ENCODE measurements at places on chromosomes 5 and 9.

- DNase-seq: no peak
Measured at GRCh38 chr5:133829786-133830185, 138.6 kb downstream of the C5orf15 start.

- DNase-seq: no peak
Measured at GRCh38 chr5:153429761-153430380, 60.6 kb upstream of the GRIA1 start.

DNA sequence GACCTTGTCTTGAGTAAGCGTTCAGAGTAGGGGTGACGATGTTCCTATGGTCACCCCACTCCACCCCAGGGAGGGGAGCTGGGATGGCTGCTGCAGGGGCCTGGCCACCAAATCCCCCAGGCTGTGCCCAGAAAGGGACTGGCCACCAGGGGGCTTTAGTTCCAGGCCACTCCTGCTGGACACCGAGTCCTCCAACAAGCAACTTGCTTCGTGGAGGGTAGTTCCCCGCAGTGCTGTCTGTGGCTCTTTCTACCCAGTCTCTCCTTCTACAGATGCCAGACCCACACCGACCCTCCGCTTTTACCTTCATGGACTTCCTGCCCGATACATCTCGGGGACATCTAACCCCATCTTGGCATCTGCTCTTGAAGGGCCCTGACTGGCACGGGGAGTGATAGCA is 35.7 kb upstream of the GABRP start:
- no peak for DNase-seq

GRCh38 chr5:1500411-1501091 is 23.2 kb downstream of the LPCAT1 start:
- no peak for DNase-seq

DNA sequence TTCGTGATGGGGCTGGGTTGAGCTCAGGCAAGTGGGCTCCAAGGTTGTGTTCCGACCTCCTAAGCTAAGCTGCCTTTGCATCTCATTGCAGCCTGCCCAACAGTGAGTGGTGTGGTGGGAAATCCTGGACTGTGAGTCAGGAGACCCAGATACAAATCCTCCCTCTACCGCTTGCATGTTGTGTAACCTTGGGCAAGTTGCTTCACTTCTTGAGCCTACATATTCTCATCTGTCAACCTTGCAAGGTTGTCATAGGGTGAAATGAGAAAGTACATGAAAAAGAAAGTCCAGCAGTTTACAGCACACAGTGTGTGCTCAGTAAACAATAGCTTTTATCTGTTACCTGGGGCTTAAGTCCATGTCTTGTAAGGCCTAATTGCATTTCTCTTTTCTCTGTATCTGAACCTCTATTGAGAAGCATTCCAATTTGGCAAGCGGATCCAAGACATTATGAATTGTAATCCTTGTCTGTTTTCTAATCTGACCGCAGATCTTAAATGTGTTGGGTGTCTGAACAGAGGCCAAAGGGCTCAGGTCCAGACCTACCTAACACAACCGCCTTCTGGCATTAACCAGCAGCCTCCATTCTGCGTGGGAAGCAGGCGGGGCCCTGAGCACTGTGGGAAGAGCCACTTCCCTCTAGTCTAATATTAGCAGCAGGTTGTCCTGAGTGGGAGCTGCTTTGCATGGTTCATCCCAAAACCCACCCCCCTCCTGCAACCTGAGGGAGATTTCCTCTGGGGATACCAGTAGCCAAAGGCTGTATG is 1.8 kb upstream of the GALNT12 start:
- DNase-seq: no peak

DNA sequence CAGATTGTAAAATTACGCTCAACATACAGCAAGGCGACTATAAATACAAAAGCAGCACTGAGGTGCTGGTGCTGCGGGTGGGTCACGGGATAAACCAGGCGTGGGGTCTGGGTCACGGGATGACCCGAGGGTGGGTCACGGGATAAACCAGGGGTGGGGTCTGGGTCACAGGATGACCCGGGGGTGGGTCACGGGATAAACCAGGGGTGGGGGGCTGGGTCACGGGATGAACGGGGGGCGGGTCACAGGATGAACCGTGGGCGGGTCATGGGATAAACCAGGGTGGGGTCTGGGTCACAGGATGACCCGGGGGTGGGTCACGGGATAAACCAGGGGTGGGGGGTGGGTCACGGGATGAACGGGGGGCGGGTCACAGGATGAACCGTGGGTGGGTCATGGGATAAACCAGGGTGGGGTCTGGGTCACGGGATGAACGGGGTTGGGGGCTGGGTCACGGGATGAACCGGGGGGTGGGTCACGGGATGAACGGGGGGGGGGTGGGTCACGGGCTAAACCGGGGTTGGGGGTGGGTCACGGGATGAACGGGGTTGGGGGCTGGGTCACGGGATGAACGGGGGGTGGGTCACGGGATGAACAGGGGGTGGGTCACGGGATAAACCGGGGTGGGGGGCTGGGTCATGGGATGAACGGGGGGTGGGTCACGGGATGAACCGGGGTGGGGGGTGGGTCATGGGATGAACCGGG is 30.2 kb upstream of the SLC9A3 start:
- no peak for DNase-seq

GRCh38 chr5:38045446-38045845 is 205.6 kb upstream of the GDNF start:
- DNase-seq: no peak

- no peak for DNase-seq
Measured at GRCh38 chr9:4430432-4431261, 59.6 kb upstream of the SLC1A1 start.

DNA sequence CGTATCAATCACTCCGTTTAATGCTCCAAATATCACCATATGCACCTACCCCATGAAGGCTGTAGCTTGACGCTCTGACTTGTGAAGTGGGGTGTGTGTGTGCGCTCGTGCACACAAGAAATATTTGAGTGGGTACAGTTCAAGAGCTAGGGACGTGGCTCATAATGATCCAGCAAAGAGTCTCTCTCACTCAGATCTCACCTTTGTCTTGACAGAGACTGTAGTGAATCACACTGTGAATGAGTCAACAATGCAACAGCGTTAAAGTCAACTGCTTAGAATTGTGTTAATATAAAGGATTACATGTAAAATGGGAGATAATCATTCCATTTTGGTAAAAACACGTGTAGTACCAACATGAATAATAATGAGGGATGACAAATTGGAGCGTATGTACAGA is 119.4 kb downstream of the MED27 start:
- DNase-seq: no peak

DNA sequence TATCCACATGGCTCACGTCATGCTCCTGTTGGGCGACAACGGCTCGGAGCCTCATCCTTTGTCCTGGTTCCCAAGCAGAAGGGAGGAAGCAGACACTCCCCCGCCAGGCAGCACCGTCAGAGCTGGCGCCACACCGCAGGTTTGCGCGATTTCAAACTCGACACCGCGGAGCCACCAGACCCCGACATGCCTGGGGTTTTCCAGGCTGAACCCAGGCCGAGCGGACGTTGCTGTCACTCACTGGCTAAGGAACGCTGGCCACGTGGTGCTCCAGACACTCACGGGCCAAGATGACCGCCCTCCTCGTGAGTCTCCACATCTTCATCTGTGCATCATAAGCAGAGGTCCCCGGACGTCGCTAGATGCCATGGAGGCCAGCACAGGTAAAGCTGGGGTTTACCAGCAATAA is 9.0 kb downstream of the TERT start:
- DNase-seq: no peak

GRCh38 chr5:53712327-53712726 is 151.9 kb downstream of the NDUFS4 start:
- no peak for DNase-seq

GRCh38 chr9:136917902-136918301 is 26.6 kb downstream of the FBXW5 start:
- DNase-seq: no peak

- DNase-seq: no peak
Measured at GRCh38 chr9:7284117-7284516, 515.5 kb downstream of the DMAC1 start.

DNA sequence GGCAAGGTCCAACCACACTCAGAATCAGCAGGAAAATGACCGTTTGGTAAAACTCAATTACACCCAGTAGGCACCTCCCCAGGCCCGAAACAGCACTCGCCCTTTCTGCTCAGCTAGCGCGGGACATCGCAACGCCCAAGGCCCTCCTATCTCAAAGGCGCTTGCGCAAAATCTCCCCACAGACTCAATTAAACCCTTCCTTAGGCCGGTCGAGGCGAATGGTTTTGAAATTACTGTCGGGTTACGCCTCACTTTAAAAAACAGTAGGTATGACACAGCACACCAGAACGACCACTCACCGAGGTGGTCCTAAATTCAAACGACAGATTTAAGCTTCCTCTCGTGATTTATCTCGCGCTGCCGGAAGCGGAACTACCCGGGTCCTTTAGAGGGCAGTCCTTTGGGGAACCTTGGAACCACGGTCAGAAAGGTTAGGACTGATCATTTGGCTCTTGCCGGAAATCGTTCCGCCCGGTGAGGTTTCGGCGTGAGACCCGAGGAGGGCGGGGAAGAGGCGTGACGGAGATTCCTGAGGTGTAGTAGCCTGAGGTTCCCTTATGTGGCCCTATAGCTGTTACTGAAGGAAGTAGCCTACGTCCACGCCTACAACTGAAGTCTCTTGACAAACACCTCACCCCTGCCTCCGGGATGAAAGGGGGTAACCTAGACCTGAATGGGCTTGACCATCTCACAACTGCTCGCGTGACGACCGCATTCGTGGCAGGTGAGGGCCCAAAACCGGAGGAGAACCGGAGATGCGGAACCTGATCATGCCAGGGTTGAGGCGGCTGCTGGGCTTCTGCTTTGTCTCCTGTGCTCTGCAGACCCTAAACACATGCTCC is at the start of the genes GIN1 and PPIP5K2:
Gene GIN1 (minus strand): TSS at position 374 of the 842 bp plus-strand sequence. CDS start 11,431 bp downstream, outside the sequence.
Gene PPIP5K2 (plus strand): TSS at position 537 of the 842 bp plus-strand sequence. CDS start 9,289 bp downstream, outside the sequence.
- peak; percentile 97 for DNase-seq

GRCh38 chr9:86768020-86768419 is 179.3 kb downstream of the GAS1 start:
- DNase-seq: no peak

GRCh38 chr5:10440367-10440990 is 1.2 kb upstream of the ROPN1L start:
- DNase-seq: no peak

GRCh38 chr5:80122579-80122978 is 87.4 kb downstream of the THBS4 start:
- DNase-seq: peak; percentile 98

- no peak for DNase-seq
Measured at GRCh38 chr5:10017786-10018185, 231.9 kb downstream of the ATPSCKMT start.

GRCh38 chr9:22829236-22829635 is 382.6 kb downstream of the DMRTA1 start:
- no peak for DNase-seq

DNA sequence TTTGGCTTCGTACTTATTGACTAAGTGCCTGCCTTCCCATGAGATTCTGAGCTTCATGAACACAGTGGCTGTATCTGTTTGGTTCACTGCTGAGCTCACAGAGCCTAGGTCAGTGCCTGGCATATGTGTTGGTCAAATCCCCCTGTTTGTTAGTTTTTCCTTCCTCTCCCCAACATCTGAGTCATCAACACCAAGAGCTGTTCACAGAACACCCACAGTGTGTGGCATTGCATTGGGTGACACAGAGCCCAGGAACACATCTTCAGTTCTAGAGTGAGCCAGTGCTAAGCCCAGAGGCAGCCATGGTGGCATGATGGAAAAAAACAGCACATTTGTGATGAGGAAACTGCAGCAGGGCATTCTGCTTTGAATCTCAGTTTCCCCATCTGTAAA is 294.6 kb downstream of the SEC61B start:
- DNase-seq: peak; percentile 47

DNA sequence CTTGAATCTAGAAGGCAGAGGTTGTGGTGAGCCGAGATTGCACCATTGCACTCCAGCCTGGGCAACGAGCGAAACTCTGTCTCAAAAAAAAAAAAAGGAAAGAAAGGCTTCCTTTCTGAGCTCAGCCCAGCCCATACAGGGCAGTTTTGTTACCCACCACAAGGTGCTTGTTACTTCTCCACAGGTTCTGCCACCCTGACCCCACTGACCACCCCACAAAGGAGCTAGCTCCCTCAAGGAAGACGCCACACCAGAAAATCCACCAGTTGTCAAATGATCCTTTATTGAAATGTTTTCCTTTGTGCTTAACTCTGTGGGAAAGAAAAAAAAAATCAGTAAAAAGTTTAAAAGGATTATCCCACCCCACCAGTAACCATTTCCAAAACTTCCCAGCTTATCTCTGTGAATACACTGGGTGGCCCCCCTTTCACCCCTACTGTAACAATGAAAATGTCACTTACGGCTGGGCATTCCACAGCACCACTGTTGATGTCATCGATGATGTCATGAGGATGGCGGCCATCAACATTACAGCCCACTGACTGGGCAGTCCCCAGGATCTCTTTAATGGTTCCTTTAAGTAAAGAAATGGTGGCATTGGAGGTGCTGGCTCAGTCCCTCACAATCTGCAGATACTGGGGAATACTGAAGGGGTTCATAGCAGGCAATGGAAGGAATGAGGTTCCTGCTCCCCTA is 3.6 kb downstream of the RPL12 start:
- DNase-seq: peak; percentile 51

GRCh38 chr5:128706269-128706668 is 168.2 kb upstream of the FBN2 start:
- no peak for DNase-seq

DNA sequence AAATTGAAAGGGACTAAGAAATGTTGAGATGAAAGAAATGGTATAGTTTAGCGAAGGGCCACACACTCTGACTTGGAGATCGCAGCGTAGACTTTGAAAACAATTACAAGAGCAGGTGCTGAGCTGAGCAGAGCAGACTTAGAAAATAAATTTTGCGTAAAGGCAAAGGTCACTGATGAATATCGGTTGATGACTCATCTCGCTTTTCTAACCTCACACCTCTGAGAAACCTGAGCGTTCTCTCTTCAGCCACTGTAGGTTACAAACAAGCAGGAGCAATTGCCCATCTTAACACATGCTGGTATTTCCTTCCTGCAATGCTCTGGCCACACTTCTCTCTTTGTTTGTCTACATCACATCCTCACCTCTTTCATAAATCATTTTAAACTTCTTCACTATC is 190.6 kb upstream of the C9orf72 start:
- DNase-seq: no peak

GRCh38 chr5:42950456-42951292 is 89.4 kb downstream of the ANXA2R start:
- DNase-seq: peak; percentile 97

- no peak for DNase-seq
Measured at GRCh38 chr5:61100437-61100836, 61.8 kb downstream of the SMIM15 start.

All from CD14-positive monocyte (primary cell).